ENCODE measurements at places on chromosomes 5 and 9.

GRCh38 chr9:107348836-107349235 lies 65.8 kb downstream of the RAD23B start:
- no peaks in the 10 kb centered on the region for H3K36me3 ChIP-seq
- no peak for DNase-seq
- no peak overlapping the region for H3K4me3 ChIP-seq
- no peak overlapping the region for H3K27ac ChIP-seq
- H3K27me3 ChIP-seq, result no peaks in the 10 kb centered on the region

DNA sequence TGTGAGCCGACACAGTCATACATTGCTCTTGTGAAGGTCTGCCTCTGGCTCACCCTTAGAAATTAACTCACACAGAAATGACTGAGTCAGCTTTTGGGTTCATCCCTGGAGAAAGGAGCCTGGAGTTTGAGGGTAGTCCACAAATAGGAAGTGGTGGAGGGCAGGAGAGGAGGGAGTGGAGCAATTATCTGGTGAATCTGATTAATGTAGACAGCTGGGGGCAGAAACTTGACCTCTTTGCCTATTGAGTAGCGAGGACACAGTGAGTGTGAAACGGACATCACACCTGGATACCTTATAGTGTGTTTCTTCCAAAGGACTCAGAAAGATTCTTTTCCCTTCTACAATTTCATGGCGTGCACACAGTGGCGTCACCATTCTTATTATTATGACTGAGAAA lies 48.5 kb upstream of the MSX2 start:
- DNase-seq, result no peak
- H3K4me3 ChIP-seq, result no peak overlapping the region
- H3K27me3 ChIP-seq, result no peaks in the 10 kb centered on the region
- no peaks in the 10 kb centered on the region for H3K4me1 ChIP-seq
- no peak overlapping the region for H3K27ac ChIP-seq

GRCh38 chr5:172482156-172483020 lies 28.1 kb upstream of the SH3PXD2B start:
- H3K4me1 ChIP-seq, result no peaks in the 10 kb centered on the region
- no peaks in the 10 kb centered on the region for H3K36me3 ChIP-seq
- no peak overlapping the region for H3K27ac ChIP-seq

GRCh38 chr5:56060276-56061110 lies 65.7 kb upstream of the IL6ST start:
- no peak overlapping the region for H3K27ac ChIP-seq
- H3K4me3 ChIP-seq, result no peak overlapping the region
- peaks cover 3% of the 10 kb centered on the region for H3K4me1 ChIP-seq
- DNase-seq, result no peak
- no peaks in the 10 kb centered on the region for H3K36me3 ChIP-seq

DNA sequence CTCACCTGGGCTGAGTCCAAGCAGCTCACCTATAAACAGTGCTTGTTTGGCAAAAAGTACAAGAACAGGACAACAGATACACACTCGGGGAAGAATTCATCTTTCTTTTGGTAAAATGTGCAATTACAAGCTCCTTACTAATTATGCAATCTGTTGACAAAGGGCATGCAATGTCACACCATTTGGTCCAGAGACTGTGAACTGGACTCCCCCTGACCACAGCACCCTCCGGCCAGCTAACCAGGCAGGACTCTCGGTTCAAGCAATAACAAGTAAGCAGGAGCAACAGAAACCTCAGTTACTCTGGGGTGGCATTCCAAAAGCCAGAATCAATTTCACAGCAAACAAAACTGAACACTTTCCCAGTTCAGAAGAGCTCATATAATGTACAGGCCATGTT lies 113.8 kb downstream of the GNAQ start:
- H3K4me1 ChIP-seq, result no peaks in the 10 kb centered on the region
- no peaks in the 10 kb centered on the region for H3K27me3 ChIP-seq
- no peak for DNase-seq
- H3K36me3 ChIP-seq, result no peaks in the 10 kb centered on the region
- H3K27ac ChIP-seq, result no peak overlapping the region

DNA sequence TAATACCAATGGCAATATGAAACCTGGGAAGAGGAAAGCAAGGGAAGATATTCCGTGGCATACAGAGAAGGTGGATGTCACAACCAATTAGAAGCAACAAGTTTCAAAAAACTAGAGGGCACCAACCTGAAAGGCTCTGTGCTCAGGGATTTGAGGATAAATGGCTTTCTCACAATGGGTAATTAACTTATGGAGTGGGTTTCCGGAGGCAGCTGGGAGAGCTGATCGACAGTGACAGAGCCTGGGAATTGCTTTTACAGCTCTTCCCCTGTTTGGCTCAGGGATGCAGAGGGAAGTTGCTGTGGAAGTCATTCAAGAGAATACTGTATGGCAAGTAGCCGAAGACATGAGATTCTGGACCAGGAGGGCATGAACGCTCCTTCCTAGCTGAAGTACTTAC lies 237.0 kb downstream of the KIF4B start:
- H3K4me3 ChIP-seq, result no peak overlapping the region
- no peaks in the 10 kb centered on the region for H3K27me3 ChIP-seq
- H3K4me1 ChIP-seq, result no peaks in the 10 kb centered on the region
- H3K27ac ChIP-seq, result no peak overlapping the region

- no peaks in the 10 kb centered on the region for H3K36me3 ChIP-seq
- no peak for DNase-seq
- no peak overlapping the region for H3K4me3 ChIP-seq
- no peak overlapping the region for H3K27ac ChIP-seq
- H3K27me3 ChIP-seq, result no peaks in the 10 kb centered on the region
These were observed 23.7 kb upstream of the FAM120A start for GRCh38 chr9:93427655-93428379.

GRCh38 chr9:27371382-27371781 lies 74.4 kb upstream of the EQTN start:
- no peaks in the 10 kb centered on the region for H3K27me3 ChIP-seq
- no peak overlapping the region for H3K4me3 ChIP-seq
- DNase-seq, result no peak
- H3K36me3 ChIP-seq, result no peaks in the 10 kb centered on the region
- H3K27ac ChIP-seq, result no peak overlapping the region

DNA sequence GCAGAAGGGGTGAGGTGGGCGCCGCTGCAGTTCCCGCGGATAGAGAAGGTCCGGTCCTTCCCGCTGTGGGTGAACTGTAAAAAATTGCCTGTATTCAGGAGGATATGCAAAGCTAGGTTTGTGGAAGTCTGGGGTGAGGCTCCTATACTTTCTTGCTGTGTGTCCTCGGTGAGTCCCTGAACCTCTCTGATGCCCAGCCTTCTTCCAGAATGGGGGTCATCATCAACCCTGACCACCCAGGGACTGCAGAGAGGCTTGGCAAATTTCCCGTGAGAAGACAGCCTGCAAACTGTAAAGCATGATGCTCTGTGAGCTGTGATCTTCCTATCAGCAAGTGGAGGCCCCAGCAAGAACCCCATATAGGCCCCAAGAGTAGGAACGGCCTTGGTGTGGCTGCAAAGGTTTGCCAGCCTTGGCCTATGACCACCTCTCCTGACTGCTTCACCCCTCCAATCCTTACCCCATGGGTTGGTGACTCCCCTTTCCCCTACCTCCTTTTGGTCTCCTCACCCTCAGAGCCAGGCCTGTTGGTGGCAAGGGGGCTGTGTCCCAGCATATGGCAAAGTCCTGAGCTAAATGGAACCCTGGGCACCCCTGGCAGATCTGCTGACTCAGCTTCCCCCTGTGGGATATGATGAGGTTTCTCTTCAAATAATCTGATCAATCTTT lies 760 bp downstream of the ALDH1B1 start:
- H3K4me1 ChIP-seq, result peaks cover 5% of the 10 kb centered on the region
- H3K27me3 ChIP-seq, result no peaks in the 10 kb centered on the region
- peak overlapping the region; percentile 65 for H3K4me3 ChIP-seq
- no peak for DNase-seq
- no peaks in the 10 kb centered on the region for H3K36me3 ChIP-seq

GRCh38 chr5:14460844-14461398 lies 120.7 kb upstream of the OTULINL start:
- H3K4me3 ChIP-seq, result no peak overlapping the region
- DNase-seq, result no peak
- H3K4me1 ChIP-seq, result peaks cover 5% of the 10 kb centered on the region
- no peaks in the 10 kb centered on the region for H3K27me3 ChIP-seq
- no peak overlapping the region for H3K27ac ChIP-seq

DNA sequence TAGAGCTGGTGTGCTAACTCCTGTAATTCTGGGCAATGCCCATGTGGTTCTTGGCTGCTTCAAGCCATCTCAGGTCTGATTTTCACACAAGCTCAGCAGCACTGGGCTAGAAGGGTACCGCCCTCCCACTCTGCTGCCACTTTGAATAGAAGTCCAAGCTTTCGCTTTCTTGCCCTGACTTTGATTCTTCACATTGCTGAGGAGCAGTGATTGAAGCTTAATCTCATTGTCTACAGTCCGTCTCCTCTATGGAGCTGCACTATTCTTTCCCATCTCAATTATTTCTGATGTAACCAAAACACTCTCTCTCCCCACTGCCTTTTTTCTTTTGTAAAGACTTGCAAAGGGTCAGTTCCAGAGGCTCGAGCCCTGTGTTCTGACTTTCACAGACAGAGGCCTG lies 12.9 kb upstream of the RNF183 start:
- no peak overlapping the region for H3K4me3 ChIP-seq
- no peaks in the 10 kb centered on the region for H3K36me3 ChIP-seq
- no peak for DNase-seq
- no peak overlapping the region for H3K27ac ChIP-seq
- H3K4me1 ChIP-seq, result no peaks in the 10 kb centered on the region

- no peak overlapping the region for H3K27ac ChIP-seq
- H3K36me3 ChIP-seq, result no peaks in the 10 kb centered on the region
- no peaks in the 10 kb centered on the region for H3K4me1 ChIP-seq
- no peak overlapping the region for H3K4me3 ChIP-seq
- no peak for DNase-seq
These were observed 99.7 kb upstream of the OSMR start for GRCh38 chr5:38745836-38746732.

GRCh38 chr9:73038613-73039012 lies 85.8 kb upstream of the ALDH1A1 start:
- H3K4me1 ChIP-seq, result no peaks in the 10 kb centered on the region
- H3K4me3 ChIP-seq, result no peak overlapping the region
- H3K27me3 ChIP-seq, result no peaks in the 10 kb centered on the region
- peak overlapping the region; percentile 54 for H3K27ac ChIP-seq

DNA sequence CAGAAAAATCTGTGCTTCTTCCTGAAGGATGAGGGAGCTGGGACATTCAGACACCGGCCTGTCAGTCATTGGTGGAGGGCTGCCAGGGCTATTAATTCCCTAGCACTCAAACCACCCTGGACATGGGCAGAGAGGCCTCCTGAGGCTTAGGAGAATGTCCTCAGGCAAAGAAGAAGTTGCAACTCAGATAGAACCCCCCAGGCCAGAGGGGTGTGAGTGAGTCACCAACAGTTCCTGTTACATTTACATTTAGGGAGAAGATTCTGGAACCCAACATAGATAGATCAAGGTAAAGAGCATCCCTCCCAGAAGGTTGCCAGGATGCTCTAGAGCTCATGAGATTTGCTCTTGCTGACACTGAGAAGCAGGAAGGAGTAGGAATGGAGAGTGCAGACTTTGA lies 29.2 kb upstream of the SYK start:
- no peaks in the 10 kb centered on the region for H3K27me3 ChIP-seq
- no peaks in the 10 kb centered on the region for H3K36me3 ChIP-seq
- no peak overlapping the region for H3K27ac ChIP-seq
- H3K4me3 ChIP-seq, result no peak overlapping the region

- no peak overlapping the region for H3K27ac ChIP-seq
- no peaks in the 10 kb centered on the region for H3K27me3 ChIP-seq
- no peak for DNase-seq
- peaks cover 4% of the 10 kb centered on the region for H3K4me1 ChIP-seq
These were observed 20.2 kb downstream of the PBX3 start for GRCh38 chr9:125767349-125767748.

GRCh38 chr9:89427621-89428221 lies 70.2 kb downstream of the SEMA4D start:
- H3K36me3 ChIP-seq, result no peaks in the 10 kb centered on the region
- DNase-seq, result no peak
- H3K4me1 ChIP-seq, result no peaks in the 10 kb centered on the region
- no peak overlapping the region for H3K27ac ChIP-seq
- no peak overlapping the region for H3K4me3 ChIP-seq
- no peaks in the 10 kb centered on the region for H3K27me3 ChIP-seq

- no peaks in the 10 kb centered on the region for H3K36me3 ChIP-seq
- DNase-seq, result no peak
- no peaks in the 10 kb centered on the region for H3K4me1 ChIP-seq
- H3K27me3 ChIP-seq, result no peaks in the 10 kb centered on the region
These were observed 477.5 kb upstream of the EDIL3 start for GRCh38 chr5:84862132-84862531.

- no peak overlapping the region for H3K27ac ChIP-seq
- H3K36me3 ChIP-seq, result no peaks in the 10 kb centered on the region
- H3K4me3 ChIP-seq, result no peak overlapping the region
- DNase-seq, result peak; percentile 12
- H3K27me3 ChIP-seq, result no peaks in the 10 kb centered on the region
These were observed 107.6 kb upstream of the SPRY4 start for GRCh38 chr5:142432369-142432863.

GRCh38 chr5:174614500-174615135 lies 109.8 kb upstream of the MSX2 start:
- no peak overlapping the region for H3K27ac ChIP-seq
- H3K27me3 ChIP-seq, result no peaks in the 10 kb centered on the region
- no peaks in the 10 kb centered on the region for H3K4me1 ChIP-seq
- H3K4me3 ChIP-seq, result no peak overlapping the region
- H3K36me3 ChIP-seq, result no peaks in the 10 kb centered on the region

- no peak overlapping the region for H3K27ac ChIP-seq
- DNase-seq, result no peak
- H3K27me3 ChIP-seq, result no peaks in the 10 kb centered on the region
- no peaks in the 10 kb centered on the region for H3K36me3 ChIP-seq
These were observed 78.4 kb downstream of the INSYN2B start for GRCh38 chr5:169901896-169902295.

DNA sequence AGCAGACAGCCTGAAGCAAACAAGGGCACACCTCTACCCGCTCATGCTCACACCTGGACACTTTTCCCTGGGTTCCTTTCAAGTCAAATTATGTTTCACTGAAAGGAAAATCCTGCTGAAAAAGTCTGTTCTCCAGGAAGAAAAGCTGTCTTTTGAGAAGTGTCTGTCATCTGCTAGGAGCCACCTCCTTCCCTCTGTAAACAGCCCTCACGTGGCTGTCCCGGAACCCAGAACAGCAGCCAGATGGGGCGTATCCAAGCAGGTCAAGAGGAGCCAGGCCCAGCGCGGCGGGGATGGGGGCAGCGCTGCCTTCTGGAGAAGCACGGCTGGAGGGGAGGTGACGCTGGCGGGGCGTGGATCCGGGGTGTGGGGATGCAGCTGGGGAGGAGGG lies at the start of gene PNPLA7:
Gene PNPLA7, minus strand, starts transcription at position 172 of the 391 bp plus-strand sequence. CDS start 205 bp downstream, outside the sequence.
- peak; percentile 94 for DNase-seq
- H3K27me3 ChIP-seq, result no peaks in the 10 kb centered on the region
- peak within 1 kb of the TSS; percentile 85 for H3K4me3 ChIP-seq
- H3K27ac ChIP-seq, result peak within 1 kb of the TSS; percentile 92
- H3K36me3 ChIP-seq, result no peaks in the 10 kb centered on the region
- H3K4me1 ChIP-seq, result peaks cover 4% of the 10 kb centered on the region

- H3K36me3 ChIP-seq, result no peaks in the 10 kb centered on the region
- H3K27ac ChIP-seq, result no peak overlapping the region
- no peak overlapping the region for H3K4me3 ChIP-seq
- no peak for DNase-seq
- no peaks in the 10 kb centered on the region for H3K27me3 ChIP-seq
These were observed 24.3 kb upstream of the FAT2 start for GRCh38 chr5:151615431-151615830.

- no peaks in the 10 kb centered on the region for H3K27me3 ChIP-seq
- no peaks in the 10 kb centered on the region for H3K4me1 ChIP-seq
- H3K27ac ChIP-seq, result no peak overlapping the region
- H3K4me3 ChIP-seq, result no peak overlapping the region
- DNase-seq, result no peak
- H3K36me3 ChIP-seq, result no peaks in the 10 kb centered on the region
These were observed 148.9 kb downstream of the ENC1 start for GRCh38 chr5:74491586-74491985.
